ENCODE measurements at places on chromosomes 1 and 21.

GRCh38 chr1:63548303-63548702 is 25.0 kb downstream of the EFCAB7 start:
- DNase-seq, result no peak

GRCh38 chr1:45541193-45541592 is 9.4 kb upstream of the AKR1A1 start:
- no peak for DNase-seq

GRCh38 chr1:228109962-228110488 is 926 bp upstream of the MRPL55 start:
- no peak for DNase-seq

GRCh38 chr1:29052100-29052499 is 71.6 kb downstream of the TMEM200B start:
- DNase-seq, result no peak

- DNase-seq, result no peak
These were observed 2.4 kb upstream of the NAV1 start for GRCh38 chr1:201536558-201536957.

- no peak for DNase-seq
These were observed 12.1 kb downstream of the CD244 start for GRCh38 chr1:160850541-160850940.

GRCh38 chr1:6059866-6060265 is 14.2 kb downstream of the KCNAB2 start:
- DNase-seq, result peak; percentile 17

- peak; percentile 45 for DNase-seq
These were observed 681 bp downstream of the B4GALT2 start for GRCh38 chr1:43979528-43980254.

DNA sequence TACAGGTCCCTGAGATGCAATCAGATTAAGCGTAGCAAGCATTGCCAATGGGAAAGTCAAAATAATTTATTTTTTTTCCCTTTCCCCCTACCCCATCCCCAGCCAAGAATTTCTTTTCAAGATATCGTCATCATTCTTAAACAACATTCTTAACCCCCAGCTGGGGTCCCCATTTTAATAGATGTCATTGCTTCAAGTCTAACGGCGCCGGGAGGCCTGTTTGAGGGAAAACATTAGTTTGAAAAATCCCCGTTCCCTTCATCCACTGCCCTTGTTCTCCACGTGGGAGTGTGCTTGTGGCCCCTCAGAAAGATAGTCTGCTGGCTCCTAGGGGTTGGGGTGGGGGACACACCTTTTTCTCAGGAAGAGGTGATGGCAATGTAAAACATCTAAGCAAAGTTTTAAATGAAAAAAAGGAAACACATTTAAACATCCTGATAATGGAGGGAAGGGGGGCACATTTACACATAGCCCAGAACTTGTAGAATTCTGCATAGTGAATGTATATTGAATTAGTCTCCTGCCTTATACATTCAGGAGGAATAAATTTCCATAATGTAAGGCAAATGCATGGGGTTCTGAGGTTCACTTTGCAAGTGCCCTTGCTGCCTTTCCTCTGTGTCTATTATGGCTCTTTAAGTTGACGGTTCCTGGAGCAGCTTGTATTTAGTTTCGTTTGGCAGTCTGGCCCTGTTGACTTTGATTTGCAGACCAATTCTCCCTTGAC is 6.8 kb downstream of the TRNP1 start:
- no peak for DNase-seq

- no peak for DNase-seq
These were observed 67.7 kb downstream of the ALG6 start for GRCh38 chr1:63435161-63435560.

All from NCI-H2171 treated with DMSO at 0.1 percent for 48 hours (cell line).